Immature natural killer cell (primary cell): ENCODE measurements at places on chromosomes 5 and 9. TPM values are rescaled to one million over a fixed set of nuclear protein-coding genes. Genes with fewer than 3 reads are reported as not detected.

- DNase-seq: no peak
These were observed 87.8 kb downstream of the JAK2 start for GRCh38 chr9:5072871-5073270.

DNA sequence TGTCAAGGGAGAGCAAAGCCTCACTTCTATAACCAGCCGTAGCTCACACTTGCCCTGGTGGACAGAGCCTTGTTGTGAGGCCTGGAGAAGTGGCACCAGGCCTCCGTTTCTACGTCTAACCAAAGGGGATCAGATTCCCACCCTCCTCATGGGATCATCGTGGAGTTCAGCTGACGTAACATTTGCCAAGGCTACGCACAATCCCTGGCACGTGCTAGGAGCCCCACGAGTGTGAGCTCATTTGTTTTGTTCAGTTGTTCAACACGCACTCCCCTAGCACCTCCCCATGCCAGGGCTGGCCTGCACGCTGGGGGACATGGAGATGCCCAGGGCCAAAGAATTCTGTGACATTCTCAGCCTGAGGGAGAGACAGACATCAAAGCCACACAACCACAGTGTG, 23.1 kb downstream of the ADGRD2 start:
- DNase-seq: no peak

DNA sequence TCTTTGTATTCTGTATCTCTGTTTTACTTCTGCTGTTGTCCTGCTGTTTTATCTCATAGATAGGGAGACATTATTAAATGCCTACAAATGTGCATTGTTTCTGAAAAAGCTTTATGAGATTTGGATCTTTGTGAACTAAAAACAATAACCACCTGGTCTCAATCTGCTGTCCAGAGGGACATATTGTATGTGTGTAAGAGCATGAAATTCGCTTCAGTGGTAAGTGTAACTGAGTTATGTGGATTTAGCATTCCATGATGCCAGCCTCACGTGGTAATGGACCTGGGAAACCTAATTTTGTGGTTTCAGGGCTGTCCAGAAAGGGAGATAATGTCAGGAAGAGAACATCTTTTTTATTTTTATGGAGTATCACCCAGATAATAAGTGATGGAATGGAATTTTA, 119.3 kb downstream of the GDNF start:
- no peak for DNase-seq

DNA sequence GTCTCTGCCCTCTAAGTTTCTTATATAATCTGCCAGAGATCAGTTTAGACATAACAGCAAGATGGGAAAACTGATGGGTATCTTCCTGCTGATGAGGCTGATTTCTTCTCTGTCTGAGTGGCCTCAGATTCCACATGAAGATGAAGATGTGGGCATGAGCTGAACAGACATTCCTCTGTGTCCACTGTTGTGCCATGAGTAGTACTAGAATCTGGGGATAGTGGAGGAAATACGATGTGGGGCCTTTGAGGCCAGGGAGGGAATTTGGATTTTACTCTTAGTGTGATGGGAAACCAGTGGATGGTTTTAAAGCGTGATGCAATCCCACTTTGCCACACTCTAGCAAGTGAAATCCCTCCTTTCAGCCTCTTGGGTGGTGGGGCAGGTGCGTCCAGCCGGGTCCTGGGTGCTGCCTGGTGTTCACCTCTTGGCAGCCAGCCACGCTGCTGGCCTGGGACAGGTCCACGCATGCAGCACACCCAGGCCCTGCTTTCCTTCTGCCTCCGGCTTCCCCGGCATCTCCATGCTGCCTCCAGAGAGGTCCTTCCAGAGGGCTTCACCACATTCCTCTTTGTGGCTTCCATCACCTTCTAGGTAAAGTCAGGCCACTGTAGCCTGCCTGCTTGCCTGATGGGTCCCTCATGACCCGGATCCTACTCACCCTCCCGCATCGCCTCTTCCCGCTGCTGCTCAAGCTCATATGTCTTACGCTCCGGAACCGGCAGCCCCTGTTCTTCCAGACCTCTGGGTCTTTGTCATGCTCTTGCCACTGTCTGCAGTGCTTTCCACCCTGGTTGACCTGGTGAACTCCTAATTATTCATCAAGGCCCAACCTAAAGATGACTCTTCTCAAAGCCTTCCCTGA, 28.1 kb upstream of the SH3PXD2B start:
- no peak for DNase-seq

DNA sequence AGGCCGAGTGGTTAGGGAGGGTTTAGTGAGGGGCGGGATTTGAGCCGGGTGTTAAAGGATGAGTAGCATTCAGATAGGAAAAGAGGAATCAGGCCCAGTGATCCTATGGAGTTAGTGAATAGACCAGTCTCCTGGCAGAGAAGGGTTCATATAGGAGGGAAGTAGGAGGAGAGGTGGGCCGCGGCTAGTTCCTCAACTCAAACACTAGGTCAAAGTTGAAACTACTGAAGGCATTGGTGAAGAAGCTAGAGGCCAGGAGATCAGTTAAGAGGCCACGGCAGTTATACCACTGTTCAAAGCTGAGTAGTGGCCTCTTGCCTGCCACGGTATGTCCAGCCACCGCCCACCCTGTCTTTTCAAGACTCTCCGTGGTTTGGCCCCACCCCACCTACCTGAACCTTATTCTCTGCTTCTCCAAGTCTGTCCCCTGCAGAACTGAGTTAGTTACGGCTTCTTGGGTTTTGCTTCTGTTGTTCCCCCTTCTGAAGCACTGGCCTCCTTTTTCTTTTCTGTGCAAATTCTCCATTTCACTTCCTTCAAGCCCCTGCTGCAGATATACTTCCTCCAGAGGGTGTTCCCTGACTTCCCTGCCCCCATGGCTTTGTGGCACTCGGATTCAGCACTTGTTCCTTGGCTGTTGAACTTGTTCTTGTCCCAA, 1.8 kb downstream of the ZBTB34 start:
- DNase-seq: no peak

DNA sequence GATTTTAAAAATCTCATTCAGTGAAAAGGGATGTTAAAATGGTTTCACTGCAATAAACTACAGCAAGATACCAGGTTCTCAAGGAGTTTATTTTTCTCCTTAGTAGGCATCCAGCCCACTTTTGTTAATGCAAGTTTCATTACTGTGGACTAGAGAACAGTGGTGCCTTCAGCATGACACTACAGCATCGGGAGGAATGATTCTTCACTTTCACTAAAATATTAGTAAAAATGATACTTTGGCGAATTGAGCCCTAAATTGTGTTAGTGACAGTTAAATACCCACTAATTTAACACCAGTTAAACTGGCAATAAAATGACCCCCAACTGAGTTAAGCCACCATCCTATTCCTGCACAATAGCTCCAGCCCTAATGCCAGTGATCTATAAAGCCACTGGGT, 152.2 kb upstream of the MPDZ start:
- DNase-seq: no peak

TXNDC8 gene
- polyA plus RNA-seq: not detected

CACNA1B gene
- polyA plus RNA-seq: not detected

RARS1 gene
- polyA plus RNA-seq: 18.8 TPM
